ENCODE measurements at places on chromosomes 1 and 21. TPM values are rescaled to one million over a fixed set of nuclear protein-coding genes. Genes with fewer than 3 reads are reported as not detected.

The FAM76A gene
- 12.2 TPM for total RNA-seq

DNA sequence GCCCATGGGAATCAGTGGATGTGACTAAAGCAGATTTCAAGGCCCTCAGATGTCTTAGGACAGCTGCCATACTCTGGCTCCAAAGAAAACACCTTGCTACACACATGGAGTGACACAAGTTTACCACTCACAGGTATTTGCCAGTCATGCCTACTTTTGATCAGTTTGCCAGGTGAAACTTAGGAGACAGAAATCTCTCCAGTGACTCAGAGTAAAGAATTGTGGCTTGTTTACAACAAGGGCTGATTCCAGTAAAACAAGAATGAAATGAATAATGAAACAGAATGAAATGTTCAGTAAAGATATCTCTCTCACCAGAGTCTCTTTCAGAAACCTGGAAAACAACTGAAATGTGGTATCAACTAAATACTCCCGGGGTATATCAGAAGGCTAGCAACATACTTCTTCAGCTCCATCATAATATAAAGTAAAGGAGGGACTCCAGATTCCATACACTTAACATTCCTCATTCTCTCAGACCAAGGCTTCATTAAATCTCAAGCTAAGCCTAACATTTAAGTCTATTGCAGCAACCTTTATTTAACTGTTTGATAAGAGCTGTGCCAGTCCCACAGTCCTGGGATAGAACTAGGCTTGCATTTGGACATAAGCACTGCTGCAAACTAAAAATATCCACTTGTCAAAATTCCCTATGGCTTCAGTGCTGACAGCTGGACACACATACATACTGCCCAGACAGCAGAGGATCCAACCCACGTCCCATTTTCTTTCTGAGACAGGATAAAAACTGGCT, 143.3 kb downstream of the SIPA1L2 start:
- DNase-seq: no peak

- DNase-seq: no peak
Observed at GRCh38 chr1:174797398-174797797, 202.3 kb upstream of the CACYBP start.

DNA sequence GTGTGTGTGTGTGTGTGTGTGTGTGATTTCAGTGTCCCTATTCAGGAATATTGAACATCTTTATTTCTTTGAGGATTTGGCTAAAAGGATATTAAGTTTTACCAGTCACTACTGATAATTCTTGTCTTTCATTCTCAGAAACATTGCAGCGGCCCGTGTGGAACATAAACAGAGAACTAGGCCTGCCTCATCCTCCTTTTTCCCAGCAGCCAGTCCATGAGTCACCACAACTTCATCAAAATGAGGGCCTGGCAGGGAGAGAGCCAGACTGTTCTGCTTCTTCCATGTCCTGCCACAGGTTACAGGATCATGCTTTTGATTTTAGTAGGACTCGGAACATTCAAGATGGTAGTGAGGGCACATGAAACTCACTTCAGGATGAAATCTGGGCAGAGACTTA, 50.7 kb downstream of the LRIG2 start:
- no peak for DNase-seq

DNA sequence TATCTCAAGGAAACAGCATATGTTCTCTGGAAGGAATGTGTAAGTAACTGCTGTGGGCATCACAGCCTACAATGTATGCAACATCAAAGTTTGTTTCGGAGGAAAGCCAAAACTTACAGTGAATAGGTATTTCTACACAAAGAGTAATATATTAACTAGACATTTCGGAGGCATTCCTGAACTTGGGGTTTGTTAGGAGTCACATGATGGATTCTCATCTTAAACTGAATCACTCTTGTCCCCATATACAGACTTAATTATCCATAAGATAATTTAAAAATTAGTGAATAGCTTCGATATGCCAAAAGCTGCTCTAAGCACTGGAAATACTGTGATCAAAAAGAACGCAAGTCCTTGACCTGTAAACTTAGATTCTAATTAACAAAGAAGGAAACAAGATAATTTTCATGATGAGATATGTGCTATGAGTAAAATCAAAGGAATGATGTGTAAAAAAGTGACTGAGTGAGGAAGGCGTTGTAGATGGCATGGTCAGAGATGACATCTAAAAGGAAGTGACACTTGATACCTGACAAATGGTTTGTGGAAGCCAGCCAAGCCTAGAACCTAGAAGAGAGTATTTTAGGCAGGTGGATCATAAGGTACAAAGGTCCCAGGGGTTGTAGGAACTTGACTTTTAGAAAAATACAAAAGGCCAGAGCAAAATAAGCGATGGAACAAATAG, 273.1 kb downstream of the MRPL39 start:
- no peak for DNase-seq

GRCh38 chr1:91670781-91671180, 170.1 kb downstream of the CDC7 start:
- DNase-seq: no peak

GRCh38 chr1:55402142-55402541, 187.0 kb upstream of the USP24 start:
- no peak for DNase-seq

Data from hepatocyte (in vitro differentiated cells).